ENCODE measurements at places on chromosomes 7 and 10.

- no peak for DNase-seq
These were observed 1402.5 kb upstream of the CELF2 start for GRCh38 chr10:9615189-9615588.

GRCh38 chr10:77888356-77888703, 38.2 kb downstream of the DLG5 start:
- no peak for DNase-seq

DNA sequence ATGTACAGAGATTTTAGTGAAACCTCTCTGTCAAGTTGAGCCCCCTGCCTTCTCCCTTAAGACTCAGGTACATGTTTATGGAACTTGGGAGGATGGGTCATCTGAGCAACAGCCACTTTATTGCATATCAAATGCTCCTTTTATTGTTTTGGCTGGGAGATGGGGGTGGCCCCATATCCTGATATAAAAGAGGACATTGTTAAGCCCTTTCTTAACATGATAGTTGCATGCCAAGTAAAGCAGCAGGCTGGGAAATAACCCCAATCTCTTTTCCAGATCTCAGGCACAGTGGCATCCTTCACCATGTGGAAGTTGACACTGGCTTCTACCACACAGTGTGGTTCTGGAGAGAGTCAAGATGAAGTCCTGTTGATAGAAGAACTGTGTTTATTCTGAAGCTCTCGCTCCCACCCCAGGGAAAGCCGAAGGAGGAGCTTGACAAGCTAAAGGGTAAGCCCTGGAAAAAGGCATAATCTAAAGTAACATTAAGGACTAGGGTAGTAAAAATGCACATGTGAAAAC, 746.7 kb downstream of the SUGCT start:
- no peak for DNase-seq

- DNase-seq, result no peak
These were observed 22.2 kb downstream of the VOPP1 start for GRCh38 chr7:55550010-55550663.

DNA sequence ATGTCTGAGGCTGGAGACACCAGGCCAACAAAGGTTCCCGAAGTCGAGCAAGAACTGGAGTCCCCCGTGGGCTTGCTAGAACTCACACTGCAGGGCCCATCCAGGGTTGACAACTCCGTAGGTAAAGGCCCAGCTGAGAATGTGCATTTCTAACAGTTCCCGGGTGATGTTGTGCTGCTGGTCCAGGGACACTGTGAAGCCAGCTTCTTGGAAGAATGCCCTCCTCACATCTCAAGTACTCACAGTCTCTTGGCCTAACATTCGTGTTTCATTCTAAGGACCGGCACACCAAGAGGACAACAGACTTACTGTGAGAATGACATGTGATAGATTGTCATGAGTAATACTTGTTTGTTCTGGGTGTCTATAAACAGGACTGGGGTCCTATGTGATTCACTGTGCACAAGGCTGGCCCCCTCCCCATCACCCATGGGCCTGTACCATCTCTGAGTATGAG, 682.3 kb upstream of the IGFBP3 start:
- no peak for DNase-seq
